Fibroblast of the aortic adventitia (primary cell): ENCODE measurements at places on chromosomes 7 and 10. TPM values are rescaled to one million over a fixed set of nuclear protein-coding genes. Genes with fewer than 3 reads are reported as not detected.

DNA sequence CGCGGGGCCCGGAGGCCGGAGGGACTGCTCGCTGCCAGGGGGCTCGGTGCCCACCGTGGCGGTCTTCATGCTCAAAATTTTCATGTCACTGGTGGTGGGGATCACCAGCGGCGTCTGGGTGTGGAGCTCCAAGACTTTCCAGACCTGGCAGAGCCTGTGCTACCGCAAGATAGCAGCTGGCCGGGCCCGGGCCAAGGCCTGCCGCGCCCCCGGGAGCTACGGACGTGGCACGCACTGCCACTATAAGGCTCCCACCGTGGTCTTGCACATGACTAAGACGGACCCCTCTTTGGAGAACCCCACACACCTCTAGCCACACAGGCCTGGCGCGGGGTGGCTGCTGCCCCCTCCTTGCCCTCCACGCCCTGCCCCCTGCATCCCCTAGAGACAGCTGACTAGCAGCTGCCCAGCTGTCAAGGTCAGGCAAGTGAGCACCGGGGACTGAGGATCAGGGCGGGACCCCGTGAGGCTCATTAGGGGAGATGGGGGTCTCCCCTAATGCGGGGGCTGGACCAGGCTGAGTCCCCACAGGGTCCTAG, 2.0 kb downstream of the FZD9 start:
- DNase-seq, result no peak

GRCh38 chr7:116576350-116577319, 51.8 kb downstream of the CAV1 start:
- peak; percentile 93 for DNase-seq

DNA sequence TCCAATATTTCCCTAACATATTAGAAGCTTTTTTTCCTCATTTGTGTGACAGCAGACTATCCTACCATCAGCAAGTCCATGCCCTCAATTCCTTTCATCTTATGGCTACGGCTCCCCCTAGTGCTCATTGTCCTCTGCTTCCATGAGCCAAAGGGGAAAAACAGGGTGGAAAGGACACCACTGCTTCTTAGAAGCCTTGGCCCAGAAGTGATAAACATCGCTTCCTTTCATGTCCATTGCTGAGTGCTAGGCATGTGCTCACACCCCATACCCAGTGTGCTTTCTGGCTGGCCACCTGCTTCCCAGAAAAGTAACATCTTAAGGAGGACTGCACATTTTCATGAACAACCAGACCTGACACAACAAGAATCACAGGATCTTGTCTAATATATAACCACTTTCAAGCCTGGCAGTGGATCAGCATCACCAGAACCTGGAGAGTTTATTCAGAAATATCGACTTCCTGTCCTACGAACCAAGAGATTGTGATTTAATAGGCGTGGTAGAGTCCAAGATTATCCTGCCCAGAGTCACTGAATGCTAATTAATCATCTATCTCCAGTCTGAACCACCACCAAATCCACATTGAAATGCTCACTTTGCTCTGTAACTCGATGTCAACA, 650.5 kb upstream of the SORCS1 start:
- peak; percentile 40 for DNase-seq

DNA sequence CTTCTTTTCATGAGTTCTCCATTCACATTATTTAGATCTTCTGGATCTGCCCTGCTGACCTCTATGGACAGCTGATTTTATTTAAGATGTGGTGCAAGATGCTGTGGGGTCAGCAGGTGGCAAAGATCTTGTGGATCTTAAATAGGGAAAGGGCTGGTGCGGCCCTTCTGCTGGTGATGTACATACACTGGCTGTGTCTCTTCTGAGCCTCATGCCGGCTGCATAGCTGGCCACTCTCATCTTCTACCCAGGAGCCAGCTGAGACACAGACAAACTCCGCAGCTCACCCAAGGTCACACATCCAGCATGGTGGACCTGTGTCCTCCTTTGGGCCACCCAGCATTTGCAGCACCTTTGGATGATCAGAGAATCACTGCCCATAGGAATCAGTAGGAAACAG, 9.7 kb downstream of the RBP3 start:
- DNase-seq, result no peak

DNA sequence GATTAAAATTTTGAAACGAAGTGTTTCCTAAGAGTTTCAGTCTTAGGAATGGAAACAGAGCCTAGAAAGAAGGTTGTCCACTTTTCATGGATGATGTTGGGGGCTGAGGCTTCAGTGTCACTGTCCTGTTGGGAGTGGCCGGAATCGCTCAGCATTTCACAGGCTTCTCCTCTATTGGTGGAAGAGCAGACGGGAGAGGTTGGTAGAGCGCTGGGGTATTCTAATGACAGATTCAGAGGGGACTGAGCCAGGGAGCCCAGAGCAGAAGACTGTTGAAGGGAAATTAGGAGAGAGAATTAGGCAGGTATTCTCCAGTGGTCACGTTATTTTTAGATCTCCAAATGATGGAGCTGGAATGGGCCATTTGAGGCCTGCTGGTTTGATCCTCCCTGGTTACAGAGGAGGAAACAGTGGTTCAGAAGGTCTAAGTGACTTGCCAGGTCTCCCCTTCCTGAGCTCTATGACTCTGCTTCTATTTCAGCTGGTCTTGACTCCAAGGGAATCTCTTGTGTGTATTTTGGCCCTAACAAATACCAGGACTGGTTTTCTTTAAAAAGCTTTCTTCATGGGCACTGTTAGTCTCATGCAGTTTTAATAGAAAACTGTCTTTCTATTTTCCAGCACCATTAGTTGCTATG, 35.7 kb upstream of the EEPD1 start:
- DNase-seq, result peak; percentile 30

GRCh38 chr10:94666391-94667102, 17.0 kb upstream of the CYP2C18 start:
- DNase-seq, result no peak

- DNase-seq, result no peak
Observed at GRCh38 chr7:74475243-74475986, 21.7 kb downstream of the GTF2IRD1 start.

LUC7L2 gene
- 58.5 and 93.7 TPM in 2 replicates for total RNA-seq

WEE2 gene
- total RNA-seq, result under 0.01 TPM in 1 of 2 replicates, not detected in the other

RRP12 gene
- 13.0 and 15.9 TPM in 2 replicates for total RNA-seq

DNA sequence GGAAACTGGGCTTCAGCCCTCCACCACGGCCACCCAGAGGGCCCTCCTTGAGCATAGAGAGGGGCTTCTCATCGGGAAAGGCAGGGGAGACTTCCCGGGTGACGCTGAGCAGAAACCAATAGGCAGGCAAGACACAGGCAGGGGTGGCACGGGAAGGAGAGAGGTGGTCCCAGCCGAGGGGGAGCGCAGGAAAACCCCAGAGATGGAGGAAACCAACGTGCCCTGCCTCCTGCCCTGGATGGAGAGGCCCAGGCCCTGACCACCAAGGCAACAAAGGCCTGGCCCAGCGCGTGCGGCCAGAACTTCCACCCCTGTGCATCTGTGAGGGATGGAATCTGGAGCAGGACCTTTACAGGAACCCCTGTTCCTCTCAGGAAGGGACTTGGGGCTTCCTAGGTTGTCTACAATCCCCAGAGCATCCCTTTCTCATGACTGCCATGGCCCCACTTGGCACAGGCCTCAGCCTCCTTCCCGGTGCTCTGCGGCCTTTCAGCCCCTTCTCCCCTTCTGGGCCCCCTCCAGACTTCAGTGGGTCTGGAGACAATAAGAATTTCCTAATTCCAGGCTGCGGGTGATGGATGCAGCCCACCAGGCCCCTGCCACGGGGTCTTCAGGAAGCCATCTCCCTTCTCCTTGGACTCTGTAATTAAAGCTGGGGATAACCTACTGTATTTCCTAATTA, 137.0 kb upstream of the RET start:
- no peak for DNase-seq

DNA sequence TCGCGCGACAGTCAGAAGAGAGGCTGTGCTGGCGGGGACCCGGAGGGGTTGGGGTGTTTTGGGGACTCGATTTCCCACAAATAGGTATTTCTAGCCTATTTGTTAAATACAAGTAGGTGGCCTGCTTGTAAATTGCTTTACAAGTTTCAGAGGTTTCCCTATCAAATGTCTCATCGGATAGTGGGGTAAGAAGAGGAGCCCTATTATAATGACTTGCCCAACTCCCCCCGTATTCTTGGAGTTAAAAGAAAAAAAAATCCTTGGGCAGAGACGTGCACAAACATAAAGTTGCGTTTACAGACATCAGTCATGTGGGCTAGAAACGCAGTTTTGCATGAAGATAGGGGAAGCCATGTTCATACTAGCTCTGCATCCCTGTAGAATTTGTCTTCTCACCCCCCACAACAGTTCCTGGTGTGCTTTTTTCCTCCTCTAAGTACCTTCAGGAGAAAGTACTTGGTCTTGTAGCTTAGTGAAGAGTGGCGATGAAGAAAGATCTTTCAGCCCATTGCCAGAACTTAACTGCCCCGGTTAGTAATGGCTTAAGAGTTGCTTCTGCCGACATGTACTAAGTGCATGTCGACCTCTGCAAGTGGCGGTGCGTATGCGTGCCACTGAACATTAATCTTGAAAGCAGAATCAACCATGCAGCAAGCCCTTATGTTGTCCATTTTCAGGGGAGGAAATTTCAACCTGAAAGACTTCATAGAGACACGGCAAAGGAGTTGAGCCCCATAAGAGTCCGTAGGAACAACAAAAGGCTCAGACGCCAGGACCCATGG, 832 bp upstream of the TIAL1 start:
- no peak for DNase-seq

- peak; percentile 31 for DNase-seq
Observed at GRCh38 chr10:13627459-13628310, 40.9 kb downstream of the PRPF18 start.
